ENCODE measurements at places on chromosomes 4 and X.

DNA sequence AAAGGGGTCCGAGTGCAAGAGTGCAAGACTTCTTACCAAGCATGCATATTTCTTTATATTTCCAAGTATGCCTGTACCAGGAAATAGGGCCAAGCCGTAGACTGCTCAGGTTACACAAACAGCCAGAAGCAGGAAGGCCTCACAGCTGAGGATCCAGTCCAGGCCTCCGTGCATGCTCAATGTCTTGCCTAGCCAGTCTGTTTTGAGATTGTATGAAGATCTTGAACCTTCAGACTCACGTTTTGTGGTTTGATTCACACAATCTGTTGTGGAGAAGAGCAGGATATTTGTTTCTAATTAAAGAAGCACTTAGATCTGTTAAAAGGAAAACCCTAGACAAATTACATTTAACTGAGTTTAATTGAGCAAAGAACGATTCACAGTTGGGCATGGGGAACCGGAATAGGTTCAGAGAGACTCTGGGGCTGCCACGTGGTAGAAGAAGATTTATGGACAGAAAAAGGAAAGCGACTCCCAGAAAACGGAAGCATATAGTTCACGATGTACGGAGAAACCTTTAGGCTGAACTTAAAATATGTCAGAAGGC is 1.2 kb downstream of the MGST2 start:
- no peak for DNase-seq

DNA sequence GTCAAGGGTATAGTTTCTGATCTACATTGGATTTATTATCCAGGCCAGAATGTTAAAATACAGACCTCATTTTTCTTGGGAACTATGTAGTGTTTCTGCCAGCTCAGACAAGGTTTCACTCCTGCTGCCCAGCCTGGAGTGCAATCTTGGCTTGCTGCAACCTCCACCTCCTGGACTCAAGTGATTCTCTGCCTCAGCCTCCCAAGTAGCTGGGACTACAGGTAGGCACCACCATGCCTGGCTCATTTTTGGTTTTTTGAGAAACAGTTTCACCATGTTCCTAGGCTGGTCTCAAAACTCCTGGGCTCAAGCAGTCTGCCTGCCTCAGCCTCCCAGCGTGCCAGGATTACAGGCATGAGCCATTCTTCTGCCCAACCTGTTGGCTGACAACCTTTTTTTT is 5.7 kb downstream of the RPL34 start:
- no peak for DNase-seq

- DNase-seq = no peak
Observed at GRCh38 chrX:47515941-47516665, 33.1 kb upstream of the ZNF41 start.

DNA sequence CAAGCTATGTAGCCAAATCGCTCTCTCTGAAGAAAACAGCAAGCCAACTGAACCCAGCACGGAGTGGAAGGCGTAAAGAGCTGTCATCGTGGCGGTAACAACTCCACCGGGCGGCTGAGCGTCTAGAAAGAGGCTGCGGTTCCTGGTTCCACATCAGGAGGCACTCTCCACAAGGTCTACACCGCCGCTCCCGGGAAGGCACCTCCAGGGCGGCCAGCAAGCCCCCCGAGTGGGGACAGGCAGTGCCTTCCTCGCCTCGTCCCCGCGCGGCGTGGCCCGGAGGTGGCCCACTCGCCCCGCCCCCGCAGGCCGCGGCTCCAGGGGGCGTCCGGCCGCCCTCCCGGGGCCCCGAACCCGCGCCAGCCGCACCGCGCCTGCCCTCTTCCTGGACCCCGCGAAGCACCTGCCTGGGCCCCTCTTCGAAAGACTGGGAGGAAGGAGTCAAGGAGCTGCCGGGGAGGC is 755 bp downstream of the KLHL8 start:
- DNase-seq = no peak

DNA sequence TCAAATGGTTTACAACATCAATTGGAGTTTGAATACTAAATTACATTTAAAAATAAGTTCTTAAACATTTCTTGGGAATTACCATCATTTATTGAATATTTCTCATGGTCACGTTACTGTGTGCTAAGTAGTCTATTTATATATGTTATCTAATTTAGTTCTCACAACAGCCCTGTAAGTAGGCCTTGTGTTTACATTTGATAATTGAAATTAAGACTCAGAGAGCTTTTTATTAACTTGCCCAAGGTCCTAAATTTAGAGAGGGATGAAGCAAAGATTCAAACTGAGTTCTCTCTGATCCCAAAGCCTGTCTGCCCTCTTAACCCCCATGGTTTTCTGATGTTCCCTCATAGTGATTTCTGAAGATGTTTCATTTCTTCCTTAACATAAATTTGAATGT is 103.7 kb downstream of the CEP135 start:
- DNase-seq = no peak

GRCh38 chrX:49995107-49995731 is 72.8 kb downstream of the CLCN5 start:
- no peak for DNase-seq

All from NCI-H1930 (cell line).